Stimulated activated CD8-positive, alpha-beta memory T cell treated with anti-CD3 and anti-CD28 coated beads, Interleukin-7, amount 100 ng/mL, for 1 hour (primary cell): ENCODE measurements at places on chromosomes 13 and 19.

DNA sequence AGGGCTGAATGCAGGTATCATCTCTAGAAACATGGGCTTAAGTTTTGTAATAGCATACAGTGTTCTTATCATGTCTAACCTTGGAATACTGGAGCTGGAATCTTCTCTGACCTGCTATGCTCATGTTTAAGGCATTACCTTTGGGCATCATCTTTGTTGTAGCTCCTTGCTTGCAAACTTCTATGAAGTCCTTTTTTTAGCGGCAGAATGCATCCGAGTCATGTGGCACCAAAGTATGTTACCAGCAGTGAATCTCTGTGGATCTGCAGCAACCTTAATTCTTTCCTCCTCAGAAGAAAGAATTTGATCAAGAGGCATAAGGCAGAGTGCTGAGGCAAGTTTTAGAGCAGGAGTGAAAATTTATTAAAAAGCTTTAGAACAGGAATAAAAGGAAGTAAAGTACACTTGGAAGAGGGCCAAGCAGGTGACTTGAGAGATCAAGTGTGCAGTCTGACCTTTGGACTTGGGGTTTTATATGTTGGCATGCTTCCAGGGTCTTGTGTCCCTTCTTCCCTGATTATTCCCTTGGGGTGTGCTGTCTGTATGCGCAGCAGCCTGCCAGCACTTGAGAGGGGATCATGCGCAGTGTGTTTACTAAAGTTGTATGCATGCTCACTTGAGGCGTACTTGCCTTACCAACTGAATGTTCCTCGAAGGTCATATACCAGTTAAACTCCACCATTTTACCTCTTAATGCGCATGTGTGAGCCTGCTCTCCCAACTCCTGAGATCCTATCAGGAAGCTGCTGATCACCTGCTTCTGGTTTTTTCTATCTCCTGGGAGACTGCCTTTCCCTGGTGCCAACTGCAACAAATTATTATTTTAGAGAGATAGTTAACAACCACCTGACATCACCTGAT, 115.5 kb downstream of the LACC1 start:
- DNase-seq, result no peak

GRCh38 chr13:97011446-97012131, 17.3 kb upstream of the OXGR1 start:
- DNase-seq, result no peak

DNA sequence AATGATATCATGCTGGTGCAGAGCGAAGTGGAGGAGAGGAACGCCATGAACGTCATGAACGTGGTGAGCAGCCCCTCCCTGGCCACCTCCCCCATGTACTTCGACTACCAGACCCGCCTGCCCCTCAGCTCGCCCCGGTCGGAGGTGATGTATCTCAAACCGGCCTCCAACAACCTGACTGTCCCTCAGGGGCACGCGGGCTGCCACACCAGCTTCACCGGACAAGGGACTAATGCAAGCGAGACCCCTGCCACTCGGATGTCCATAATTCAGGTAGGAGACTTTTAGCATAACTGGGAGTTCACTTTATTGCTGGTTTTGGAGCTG, 3.3 kb downstream of the PCDH17 start:
- no peak for DNase-seq

GRCh38 chr19:40742477-40742876, 7.8 kb downstream of the ACTMAP start:
- no peak for DNase-seq
